Upper lobe of right lung (tissue), 1 donor: ENCODE measurements at places on chromosomes 7 and 10.

GRCh38 chr7:141713890-141714289, 5.7 kb downstream of the WEE2 start:
- no peak for DNase-seq

DNA sequence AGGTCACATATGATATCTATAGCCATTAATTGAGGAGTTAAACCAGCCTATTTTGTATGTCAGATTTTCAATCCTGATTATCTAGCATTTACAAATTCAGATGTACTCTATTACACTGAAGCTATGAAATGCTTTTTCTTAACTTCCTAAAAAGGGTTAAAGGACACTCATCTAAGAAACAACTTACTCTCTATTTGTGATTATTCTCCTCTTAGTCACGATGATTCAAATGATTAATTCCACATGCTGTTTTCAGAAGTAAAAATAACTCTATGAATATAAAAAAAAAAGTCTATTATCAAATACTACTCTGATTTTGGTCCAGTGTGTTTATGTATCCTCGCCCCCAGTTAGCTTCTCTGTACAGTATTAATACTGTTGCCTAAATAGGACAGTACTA, 1199.9 kb downstream of the GATA3 start:
- DNase-seq = no peak

GRCh38 chr7:23710000-23710399, at the start of gene STK31:
Gene STK31, plus strand, starts transcription at chr7:23710219. Its CDS starts 67 bp downstream, at chr7:23710286.
- no peak for DNase-seq

DNA sequence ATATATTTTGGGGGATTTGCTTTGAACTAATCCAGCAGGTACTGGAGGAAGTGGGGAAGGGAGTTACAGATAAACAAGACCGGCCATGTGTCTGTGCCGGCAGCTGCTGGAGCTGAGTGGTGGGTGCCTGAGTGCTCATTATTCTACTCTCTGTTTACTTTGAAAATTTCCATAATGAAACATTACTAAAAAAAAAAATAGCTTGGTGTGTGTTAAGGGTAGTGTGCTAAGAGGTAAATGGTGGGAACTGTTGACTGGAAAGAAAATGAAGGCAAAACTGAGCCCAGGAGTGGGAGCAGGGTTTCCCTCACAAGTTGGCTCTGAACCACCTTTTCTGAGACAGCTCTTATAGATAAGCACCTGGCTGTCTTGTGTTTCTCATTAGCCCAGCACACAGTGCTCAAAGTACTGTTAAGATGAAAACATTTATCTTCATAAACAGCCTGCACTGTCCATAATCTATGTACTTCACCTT, 50.6 kb downstream of the PARD3 start:
- DNase-seq = no peak

GRCh38 chr7:1886361-1887064, 216.4 kb downstream of the ELFN1 start:
- DNase-seq = no peak

DNA sequence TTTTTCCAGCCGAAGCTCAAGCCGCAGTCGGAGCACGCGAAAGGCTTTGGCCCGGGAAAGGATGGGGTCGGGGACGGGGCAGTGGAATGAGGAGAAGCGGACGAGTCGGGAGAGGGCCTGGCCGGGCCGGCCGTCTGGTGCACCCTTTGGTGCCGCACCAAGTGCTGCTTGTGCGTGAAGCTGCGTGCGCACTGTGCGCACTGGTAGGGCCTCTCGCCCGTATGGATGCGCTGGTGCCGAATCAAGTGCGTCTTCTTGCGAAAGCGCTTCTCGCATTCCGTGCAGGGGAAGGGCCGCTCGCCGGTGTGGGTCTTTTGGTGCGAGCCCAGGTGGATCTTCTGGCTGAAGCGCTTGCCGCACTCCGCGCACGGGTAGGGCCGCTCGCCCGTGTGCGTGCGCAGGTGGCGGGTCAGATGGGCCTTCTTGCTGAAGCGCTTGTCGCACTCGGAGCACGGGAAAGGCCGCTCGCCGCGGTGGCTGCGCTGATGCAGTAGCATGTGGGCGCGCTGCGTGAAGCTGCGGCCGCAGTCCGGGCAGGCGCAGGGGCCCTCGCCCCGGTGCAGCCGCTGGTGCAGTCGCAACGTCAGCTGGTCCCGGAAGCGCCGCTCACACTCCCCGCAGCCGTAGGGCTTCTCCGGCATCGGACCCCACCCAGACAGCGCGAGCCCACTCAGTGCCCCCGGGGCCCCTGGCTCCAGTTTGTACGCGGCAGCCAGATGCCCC, 7.8 kb downstream of the ZNF467 start:
- DNase-seq = no peak

- DNase-seq = peak; percentile 54
Observed at GRCh38 chr7:157952841-157953645, 616.2 kb downstream of the DNAJB6 start.

DNA sequence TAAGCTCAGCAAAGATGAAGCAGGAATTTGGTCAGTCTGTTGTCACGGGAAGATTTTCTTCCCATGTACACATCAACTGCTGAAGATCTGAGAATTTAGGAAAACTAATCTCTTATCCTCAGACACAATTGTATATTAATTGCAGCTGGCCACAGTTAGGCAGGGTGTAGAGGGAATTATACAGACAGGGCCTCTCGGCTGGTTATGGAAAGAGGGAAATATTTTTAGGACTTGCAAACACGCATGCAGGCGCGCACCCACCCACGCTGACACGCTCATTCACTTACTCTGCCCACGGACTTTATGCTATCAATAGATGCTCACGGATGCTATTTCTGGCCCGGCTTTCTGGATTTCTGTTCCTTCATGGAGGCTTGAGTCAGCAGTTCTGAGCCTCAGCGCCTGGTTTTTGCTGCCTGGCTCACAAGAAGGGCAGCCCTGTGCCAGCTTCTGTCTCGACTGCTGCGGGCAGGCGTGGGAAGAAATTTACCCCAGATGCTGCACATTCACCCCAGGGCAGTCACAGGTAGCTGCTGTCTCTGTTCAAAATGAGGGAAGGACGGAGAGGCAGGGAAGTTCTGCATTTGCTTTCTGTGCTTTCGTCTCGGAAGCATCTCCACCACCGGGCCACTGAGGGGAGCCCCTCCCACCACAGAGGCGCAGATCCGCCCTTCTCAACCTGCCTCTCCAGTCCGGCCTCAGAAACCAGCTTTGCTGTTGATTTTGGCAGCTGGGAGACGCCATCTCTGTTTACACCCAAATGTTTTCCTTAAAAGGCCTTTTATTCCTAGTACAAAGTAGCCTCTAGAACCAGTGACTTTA, 116.3 kb upstream of the BTBD16 start:
- DNase-seq = peak; percentile 59

- no peak for DNase-seq
Observed at GRCh38 chr10:10792681-10793080, 225.0 kb upstream of the CELF2 start.

GRCh38 chr10:9913876-9914514, 1103.7 kb upstream of the CELF2 start:
- DNase-seq = no peak
